Cerebellar cortex (tissue), 1 donor: ENCODE measurements at places on chromosomes 12 and 14.

- no peak for DNase-seq
Observed at GRCh38 chr12:57164966-57165625, 17.7 kb upstream of the LRP1-AS start.

GRCh38 chr14:73763396-73763795, 49.2 kb upstream of the PNMA1 start:
- DNase-seq = no peak

GRCh38 chr14:105568859-105569766, 42.7 kb downstream of the TMEM121 start:
- DNase-seq = no peak

DNA sequence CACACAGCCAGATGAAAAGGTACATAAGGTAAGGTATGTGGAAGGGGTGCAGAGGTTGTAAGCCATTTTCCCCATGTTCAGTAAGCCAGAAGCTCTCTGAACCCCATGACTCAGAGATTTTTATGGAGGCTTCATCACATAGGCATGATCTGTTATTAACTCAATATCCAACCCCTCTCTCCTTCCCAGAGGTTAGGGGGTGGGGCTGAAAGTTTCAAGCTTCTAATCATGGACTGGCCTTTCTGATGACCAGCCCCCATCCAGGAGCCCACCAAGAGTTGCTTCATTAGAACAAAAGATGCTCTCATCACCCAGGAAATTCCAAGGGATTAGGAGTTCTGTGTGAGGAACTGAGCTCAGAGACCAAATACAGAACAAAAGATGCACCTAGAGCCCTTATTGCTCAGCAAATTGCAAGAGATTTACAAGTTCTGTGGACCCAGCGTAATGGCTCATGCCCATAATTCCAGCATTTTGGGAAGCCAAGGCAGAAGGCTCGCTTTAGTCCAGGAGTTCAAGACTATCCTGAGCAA, 103.2 kb upstream of the DAAM1 start:
- DNase-seq = no peak

DNA sequence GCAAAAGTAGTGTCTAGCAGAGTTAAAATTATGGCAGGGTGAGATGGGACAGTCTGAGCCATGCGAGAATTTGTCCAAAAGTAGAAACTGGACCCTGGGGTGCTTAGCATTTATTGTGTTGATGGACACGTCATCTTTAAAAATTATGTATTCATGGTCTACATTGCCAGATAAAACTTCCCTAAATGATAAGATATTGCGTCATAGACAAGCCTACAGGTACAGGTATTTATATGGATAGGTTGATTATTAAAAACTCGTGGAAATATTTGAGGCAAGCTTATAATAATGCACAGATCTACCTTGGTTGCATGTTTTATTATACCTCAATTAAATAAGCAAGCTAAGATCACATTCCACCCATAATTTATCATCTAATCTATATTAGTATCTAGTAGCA, 196.0 kb upstream of the PDZRN4 start:
- no peak for DNase-seq

- DNase-seq = no peak
Observed at GRCh38 chr12:120718055-120718454, 7.6 kb upstream of the ACADS start.

DNA sequence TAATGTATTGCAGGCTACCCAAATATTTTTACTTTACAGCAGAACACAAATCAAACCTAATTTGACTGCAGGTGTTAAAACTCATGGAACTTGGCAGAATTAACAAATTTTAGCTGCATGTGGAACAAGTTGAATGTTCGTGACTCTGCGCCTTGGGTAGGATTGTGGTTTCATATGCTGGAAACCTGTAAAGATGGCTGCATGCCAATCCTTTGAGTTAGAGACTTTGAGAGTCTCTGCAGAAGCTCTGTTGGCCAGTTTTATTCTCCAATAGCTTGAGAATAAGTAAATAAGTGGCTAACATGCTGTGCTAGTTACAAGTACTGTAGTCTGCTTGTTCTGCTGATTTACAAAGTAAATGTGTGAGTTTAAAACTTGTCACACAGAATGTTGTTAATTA, 77.8 kb downstream of the PDE6H start:
- no peak for DNase-seq

DNA sequence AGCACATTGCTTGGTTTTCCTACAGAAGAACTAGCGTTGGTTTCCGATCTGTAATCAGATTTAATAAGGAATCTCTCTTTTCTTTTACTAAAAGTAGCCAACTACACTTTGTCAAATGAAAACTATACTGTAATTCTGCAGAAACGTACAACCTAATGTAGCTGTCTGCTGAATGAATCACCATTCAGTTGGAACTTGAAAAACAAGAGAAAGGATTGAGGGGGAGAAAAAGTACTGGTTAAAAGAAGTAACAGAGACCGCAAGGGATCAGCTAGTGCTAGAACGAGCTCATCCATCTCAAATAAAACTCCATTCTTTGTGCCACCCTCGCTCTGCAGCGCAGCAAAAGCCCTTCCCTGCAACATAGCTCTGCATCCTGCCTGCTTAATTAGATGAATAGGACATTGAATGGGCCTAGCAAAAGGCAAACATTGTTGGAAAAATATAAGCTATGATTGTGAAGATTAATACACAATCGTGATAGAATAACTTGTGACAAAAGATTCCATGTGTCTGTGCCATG, 2.6 kb downstream of the GARIN2 start:
- DNase-seq = no peak

- DNase-seq = no peak
Observed at GRCh38 chr12:131694116-131694838, 16.6 kb upstream of the SFSWAP start.

GRCh38 chr12:131894981-131895639, 688 bp downstream of the ULK1 start:
- no peak for DNase-seq

DNA sequence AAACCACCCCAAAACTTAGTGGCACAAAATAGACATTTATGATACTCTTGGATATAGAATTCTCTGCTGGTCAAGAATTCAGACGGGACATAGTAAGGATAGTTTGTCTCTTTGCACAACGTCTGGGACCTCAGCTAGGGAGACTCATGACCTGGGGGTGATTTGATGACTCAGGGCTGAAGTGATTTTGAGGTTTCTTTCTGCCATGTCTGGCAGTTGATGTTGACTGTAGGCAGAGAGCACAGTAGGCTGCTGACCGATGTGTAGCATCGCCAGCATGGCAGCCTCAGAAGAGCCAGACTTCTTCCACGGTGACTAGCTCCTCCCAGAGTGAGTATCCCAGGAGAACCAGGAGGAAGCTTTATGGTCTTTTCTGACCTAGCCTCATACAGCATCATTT, 88.9 kb upstream of the FRMD6 start:
- DNase-seq = no peak

GRCh38 chr12:47773062-47773857, at the start of gene SLC48A1:
Gene SLC48A1, plus strand, starts transcription at chr12:47773238. Its CDS starts 67 bp downstream, at chr12:47773305.
- peak; percentile 65 for DNase-seq

DNA sequence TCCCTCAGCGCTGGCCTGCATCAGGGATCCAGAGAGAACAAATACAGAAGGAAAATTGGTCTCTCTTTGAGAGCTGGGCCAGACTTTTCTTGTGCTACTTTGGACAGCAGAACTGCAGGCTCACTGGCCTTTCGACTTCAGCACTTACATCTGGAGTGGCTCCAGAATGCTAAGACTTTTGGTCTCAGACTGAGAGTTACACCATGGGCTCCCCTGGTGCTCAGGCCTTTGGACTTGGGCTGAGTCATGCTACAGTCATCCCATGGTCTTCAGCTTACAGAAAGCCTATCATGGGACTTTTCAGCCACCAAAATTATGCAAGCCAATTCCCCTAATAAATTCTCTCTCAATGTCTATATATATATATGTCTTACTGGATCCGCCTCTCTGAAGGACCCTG, 9.0 kb upstream of the CD163 start:
- DNase-seq = no peak

GRCh38 chr12:101940400-101940950, 63.1 kb downstream of the DRAM1 start:
- no peak for DNase-seq

DNA sequence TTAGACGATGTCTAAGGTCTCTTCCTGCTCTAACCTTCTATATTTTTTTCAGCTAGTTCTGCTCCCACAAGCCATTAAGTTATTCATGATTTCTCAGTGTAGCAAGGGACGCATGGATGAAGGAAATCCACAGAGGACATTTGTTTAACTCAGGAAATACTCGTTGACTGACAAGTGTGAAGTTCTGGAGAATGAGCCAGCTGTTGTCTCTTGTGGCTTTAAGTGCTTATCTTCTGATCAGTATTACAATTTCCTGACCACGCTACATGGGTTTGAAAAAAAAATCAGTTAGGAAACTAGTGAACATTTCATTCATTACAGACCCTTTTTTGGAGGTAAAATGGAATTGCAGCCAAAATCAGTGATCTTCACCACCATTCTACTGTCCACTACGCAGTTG, 53.1 kb downstream of the GUCY2C start:
- DNase-seq = no peak

DNA sequence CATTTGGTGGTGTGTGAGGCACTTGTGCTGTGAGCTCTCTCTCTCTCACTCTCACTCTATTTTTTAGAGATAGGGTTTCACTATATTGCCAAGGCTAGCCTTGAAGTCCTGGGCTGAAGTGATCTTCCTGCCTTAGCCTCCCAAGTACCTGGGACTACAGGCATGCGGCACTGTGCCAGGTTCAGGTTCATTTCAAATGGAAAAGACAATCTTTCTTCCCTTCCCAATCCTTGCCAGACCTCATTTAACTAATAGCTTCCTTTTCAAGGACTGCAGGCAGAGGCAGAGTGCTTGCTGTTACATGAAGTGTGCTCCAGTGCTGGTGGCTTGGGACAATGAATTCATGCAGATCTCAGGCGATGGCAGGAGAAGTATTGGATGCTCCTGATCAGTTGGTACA, 73.2 kb upstream of the BICD1 start:
- DNase-seq = no peak

DNA sequence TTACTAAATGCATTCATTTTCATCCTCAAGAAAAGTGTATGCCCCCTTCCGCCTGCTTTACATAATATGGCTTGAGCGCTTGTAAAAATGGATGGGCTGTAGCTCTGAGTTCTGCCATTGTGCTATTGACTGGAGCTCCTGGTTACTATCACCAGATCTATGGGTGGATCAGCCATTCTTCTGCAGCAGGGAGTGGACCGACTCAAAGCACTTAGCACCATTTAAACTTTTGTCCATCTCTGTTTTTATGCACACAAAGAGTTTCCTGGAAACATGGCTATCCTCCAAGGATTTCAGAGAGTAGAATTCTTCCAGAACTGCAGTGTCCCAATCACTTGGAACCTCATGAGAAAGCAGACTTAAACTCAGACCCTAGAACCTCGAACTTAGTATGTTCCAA, 4.5 kb upstream of the NUMB start:
- peak; percentile 46 for DNase-seq

DNA sequence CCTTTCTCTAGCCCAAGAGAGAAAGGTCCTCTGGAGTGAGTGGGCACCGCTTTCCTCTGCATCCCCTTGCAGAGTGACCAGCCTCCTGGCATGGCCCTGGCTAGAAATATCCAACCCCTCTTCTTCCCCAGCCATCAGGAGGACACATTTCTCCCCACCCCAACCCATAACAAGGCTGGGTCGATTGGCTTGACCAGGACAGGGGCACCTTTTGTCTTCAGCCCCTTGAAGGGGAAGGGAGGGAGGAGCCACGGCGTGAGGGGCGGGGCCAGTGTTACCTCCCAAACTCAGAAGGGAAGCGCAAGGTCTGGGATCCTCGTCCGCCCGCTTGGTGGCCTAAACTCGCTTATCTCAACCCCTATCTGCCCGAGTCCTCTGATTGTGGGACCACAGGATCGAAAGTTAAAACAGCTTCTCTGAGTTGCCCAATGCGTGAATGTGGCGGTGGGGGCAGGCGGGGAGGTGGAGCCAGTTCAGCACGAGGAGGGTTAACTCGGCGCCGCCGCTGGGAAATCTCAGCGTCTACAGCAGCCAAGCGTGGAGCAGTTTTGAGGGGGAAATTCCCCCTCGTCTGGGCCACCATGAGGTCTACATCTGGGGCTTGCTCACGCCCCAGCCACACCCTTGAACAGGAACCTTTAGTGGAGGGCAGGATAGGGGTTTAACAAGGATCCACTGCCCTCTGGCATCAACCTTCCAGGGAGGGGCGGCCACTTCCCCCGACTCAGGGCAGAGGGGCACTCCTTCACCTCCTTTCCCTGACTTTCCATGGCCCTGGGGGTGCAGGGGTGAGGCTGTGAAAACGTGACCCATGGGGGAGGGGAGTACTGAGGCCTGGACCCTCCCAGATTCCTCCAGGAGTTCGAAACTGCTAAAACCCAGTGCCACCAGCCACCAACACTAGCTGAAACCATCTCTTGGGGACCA, 795 bp downstream of the STAT6 start:
- no peak for DNase-seq

- DNase-seq = no peak
Observed at GRCh38 chr14:63909984-63910383, 57.2 kb downstream of the SYNE2 start.
